ENCODE measurements at places on chromosomes 2 and 18. TPM values are rescaled to one million over a fixed set of nuclear protein-coding genes. Genes with fewer than 3 reads are reported as not detected.

DNA sequence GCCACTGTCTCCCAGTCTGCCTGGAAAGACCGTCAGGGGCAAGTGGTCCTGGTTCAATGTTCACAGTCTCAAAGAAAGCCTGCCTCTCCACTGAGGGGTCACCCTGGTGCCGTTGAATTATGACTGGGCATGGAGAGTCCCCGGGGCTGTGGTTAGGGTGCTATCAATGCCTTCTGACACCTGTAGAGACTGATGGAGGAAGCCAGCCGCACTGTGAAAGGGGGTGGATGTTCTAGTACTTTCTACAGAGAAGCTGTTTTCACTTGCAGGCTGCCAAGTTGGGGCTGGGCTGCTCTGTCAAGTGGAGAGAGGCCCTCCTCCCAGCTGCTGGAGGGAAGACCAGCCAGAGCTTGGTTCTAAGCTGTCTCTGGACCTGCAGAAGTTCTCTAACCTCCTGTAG lies 80.5 kb downstream of the BCL2L11 start:
- DNase-seq, result no peak

The RNF144A gene
- 2.5 TPM for total RNA-seq

GRCh38 chr2:10393640-10393982 lies 54.5 kb downstream of the ODC1 start:
- no peak for DNase-seq

The CSRNP3 gene
- total RNA-seq, result not detected

- DNase-seq, result no peak
These were observed 316.3 kb downstream of the AGPS start for GRCh38 chr2:177708660-177709444.

DNA sequence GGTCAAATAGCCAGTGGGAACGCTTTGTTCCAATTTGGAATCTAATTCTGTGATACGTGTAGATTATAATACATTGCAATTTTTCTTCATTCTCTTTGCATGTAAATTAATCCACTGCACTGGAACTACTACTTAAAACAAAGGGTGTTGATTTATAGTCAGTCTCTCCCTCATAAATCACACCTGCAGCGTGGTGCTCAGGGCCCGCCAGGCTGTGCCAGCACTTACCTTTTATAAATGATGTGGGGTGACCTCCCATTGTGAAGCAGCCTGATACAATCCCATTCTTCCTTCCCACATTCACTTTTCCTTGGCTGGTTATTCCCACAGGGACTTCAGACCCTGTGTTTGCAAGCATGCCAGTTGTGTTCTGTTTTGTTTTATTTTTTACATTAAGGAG lies 302.3 kb upstream of the ID2 start:
- DNase-seq, result no peak

GRCh38 chr2:178579006-178579405 lies 98.7 kb downstream of the PLEKHA3 start:
- DNase-seq, result no peak

- DNase-seq, result no peak
These were observed 363.6 kb downstream of the CTNNA2 start for GRCh38 chr2:79876430-79876829.

DNA sequence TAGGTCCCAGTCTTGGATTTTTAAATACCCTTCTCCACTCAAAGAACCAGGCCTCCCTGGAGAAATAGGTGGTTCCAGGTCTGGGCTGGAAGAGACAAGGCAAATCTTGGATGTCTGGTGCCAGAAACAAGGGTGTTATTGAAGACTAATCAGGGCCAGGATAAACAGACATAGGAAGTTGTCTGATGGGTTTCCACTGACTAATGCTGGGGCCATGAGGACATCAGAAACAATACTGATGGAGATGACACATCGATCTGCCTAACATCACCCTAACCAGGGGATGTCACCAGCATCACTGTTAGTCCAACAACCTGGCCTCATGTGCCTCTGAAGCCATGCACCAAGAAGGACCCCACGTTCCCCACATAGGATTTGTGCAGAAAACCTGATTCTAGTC lies 42.5 kb upstream of the GLI2 start:
- DNase-seq, result no peak

DNA sequence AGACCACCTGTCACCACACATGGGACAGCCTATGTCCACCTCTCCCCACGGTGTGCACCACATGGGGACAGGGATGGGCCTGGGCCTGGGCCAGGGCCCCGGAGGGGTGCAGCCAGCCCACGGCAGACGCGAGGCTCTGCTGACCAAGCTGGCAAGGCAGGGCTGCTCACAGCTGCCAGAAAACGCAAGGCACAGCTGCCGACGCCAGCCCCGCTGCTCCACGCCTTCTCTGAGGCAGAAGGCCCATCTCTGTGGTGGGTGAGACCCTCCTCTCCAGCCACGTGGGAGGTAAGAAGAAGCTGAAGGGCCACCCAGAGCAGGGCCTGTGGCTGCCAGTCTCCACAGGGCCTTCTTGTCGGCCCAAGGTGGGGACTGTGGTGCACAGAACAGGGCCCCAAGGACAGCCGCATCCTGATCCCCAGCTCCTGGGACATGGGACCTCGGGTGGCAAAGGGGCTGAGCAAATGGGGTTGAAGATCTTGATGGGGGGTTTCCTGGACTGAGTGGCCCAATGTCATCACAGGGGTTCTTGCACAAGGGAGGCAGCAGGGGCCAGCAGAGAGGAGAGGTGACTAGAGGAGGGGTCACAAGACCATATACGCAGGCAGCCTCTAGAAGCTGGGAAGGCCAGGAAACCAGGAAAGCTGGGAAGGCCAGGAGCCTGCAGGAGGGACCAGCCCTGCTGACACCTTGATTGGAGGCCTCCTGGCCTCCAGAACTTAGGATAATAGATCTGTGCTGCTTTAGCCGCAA lies 72.3 kb downstream of the NDUFA10 start:
- no peak for DNase-seq

The CCDC142 gene
- total RNA-seq, result 21.1 TPM

- no peak for DNase-seq
These were observed 42.4 kb upstream of the PDK1 start for GRCh38 chr2:172513524-172513900.

GRCh38 chr2:194999771-195000170 lies 657.3 kb upstream of the SLC39A10 start:
- DNase-seq, result no peak

- DNase-seq, result no peak
These were observed 99.2 kb downstream of the SMAD7 start for GRCh38 chr18:48851599-48851960.

The PID1 gene
- total RNA-seq, result not detected

- no peak for DNase-seq
These were observed 210.6 kb downstream of the BABAM2 start for GRCh38 chr2:28101123-28101522.

- no peak for DNase-seq
These were observed 64.6 kb downstream of the PLCL1 start for GRCh38 chr2:197869041-197869440.

DNA sequence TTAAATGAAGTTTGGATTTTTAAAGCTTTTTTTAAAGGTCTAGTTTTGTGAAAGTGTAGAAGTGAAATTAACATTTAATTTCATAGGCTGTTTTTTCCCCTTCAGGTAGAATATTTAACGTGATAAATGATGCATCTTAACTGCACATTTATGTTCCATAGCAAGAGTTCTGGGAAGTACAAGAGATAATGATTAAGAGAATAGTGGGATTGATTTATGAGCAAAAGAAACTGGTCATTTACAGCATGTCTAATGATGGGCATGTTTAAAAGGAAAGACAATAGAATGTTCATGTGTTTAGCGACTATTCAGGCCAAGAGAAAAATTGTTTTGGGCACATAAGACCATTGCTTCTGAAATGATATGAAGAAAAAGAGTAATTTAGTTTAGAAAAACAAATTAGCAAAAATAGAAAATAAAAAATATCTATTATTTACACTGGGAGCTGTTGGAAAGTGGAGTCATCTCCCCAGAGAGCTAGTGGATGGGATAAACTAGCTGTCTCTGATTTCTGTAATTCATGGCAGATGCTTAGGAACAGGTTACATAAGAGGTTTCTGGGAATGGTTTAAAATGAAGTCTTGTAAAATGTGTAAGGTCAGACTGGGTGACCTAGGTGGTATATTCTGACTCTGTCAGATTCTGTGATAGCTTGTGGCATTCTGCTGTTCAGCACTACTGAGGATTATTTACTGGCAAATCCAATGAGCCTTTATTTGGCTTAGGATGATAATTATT lies 60.7 kb downstream of the WDR7 start:
- DNase-seq, result no peak

- DNase-seq, result no peak
These were observed 9.8 kb downstream of the ARHGAP25 start for GRCh38 chr2:68744366-68744912.

The PPIL3 gene
- total RNA-seq, result 19.1 TPM

DNA sequence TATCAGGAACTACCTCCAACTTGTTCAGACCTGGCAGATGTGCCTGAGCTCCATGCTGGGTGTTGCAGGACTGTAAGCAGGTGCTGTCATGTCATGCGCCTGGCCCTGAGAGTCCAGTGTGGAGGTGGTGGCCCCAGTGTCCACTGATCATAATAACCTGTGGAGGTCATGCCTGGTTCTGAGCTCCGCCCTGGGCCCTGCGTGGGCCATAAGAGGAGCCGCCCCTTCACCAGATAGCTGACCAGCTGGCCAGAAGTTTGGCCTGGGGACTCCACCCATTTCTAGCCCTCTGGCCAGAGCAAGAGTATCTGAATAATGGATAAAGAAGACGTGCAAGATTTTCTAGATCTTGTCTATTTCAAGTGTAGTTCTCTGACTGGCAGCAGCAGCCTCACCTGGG lies 72.4 kb downstream of the CTIF start:
- no peak for DNase-seq

- no peak for DNase-seq
These were observed 23.6 kb upstream of the SULT1C4 start for GRCh38 chr2:108354136-108354535.

- DNase-seq, result no peak
These were observed 78.5 kb upstream of the PTPRM start for GRCh38 chr18:7488571-7488970.

GRCh38 chr18:78790960-78791359 lies 188.7 kb upstream of the SALL3 start:
- DNase-seq, result no peak

The MARCHF4 gene
- 3.6 TPM for total RNA-seq

The ADAM23 gene
- 15.3 TPM for total RNA-seq

- no peak for DNase-seq
These were observed 30.6 kb downstream of the SEPTIN10 start for GRCh38 chr2:109582928-109583895.

GRCh38 chr2:179449010-179449409 lies 184.4 kb upstream of the SESTD1 start:
- DNase-seq, result no peak
